ENCODE measurements at places on chromosomes 2 and 18.

DNA sequence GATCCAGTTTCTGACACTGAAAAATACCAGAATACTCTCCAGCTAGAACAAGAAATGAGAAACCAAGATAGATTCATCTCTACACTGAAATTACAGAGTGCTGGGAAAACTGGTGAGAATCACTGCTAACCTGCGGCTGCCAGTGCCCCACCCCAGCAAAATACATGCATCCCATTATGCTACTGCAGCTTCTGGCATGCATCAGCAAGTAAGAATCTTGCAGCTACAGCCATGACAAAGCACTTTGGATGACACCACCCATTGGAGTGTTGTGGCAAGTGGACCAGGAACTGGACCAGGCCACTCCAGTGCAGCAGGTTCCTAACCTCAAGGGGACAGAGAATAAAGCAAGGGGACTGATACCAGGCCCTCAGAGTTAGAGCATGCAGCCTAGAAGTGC is 378.8 kb upstream of the ETAA1 start:
- no peak for DNase-seq

DNA sequence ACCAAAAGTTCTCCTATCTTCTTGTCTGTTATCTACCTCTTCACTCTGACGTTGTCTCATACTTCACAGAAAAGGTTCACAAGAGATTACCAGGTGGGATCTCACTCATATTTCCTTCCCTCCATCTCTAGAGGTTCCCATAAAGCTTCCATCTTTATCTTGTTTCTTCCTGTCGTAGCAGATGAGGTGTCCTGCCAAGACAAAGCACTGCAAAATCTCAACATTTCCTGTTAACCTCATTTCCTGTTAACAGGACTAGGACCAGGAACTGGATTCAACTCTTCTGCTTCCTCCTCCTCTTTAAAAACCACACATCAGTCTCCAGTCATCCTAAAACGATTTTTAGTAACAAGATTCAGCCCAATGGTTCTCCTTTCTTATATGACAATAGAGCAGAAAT is 512.8 kb upstream of the NRP2 start:
- no peak for DNase-seq

- DNase-seq: no peak
These were observed 1.6 kb downstream of the PPM1B start for GRCh38 chr2:44170311-44170717.

DNA sequence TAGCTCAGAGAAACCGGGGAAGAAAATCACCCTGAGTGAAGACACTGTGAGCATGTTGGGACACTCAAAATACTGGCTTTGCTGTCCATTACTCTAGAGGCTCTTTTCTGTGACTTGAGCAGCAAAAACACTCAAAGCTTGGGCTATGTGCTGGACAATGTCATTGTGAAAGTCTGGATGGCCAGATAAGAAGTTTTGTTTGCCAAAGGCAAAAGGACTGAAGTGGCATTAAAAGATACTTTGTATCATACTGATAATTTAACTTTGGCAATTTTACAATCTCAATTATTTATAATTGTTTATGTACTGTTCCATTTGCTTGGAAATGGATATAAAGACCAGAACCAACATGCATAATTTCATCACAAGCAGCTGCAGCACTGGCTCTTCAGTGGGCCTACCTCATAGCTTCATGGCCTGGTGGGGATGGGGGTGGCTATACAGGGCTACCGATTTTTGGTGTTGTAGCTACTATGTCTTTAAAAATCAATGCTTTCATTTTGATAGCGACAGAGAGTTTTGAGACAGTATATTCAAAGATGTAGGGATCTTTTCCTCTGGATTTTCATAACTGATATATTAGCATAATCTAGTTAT is 51.1 kb downstream of the RBKS start:
- DNase-seq: no peak

GRCh38 chr2:464562-465309 is 176.8 kb upstream of the ALKAL2 start:
- no peak for DNase-seq

GRCh38 chr2:79159030-79159429 is 523 bp downstream of the REG3A start:
- no peak for DNase-seq

DNA sequence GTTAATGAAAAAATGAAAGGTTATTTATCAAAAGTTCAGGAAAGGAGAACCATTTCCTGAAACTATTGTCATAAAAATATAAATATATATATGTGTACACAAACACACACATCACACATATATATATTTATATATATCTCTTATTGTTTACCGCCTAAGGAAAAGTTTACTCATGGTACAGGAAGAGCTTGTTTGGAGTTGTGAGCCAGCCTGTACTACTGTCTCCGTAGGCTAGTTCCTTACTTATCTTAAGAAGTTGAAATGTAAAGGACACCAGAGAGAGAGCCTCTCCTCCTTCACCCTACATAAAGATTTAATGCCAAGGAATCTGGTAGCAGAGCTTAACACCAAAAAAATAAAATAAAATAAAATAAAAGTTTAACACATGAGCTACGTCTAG is 19.6 kb downstream of the DSC1 start:
- DNase-seq: no peak

DNA sequence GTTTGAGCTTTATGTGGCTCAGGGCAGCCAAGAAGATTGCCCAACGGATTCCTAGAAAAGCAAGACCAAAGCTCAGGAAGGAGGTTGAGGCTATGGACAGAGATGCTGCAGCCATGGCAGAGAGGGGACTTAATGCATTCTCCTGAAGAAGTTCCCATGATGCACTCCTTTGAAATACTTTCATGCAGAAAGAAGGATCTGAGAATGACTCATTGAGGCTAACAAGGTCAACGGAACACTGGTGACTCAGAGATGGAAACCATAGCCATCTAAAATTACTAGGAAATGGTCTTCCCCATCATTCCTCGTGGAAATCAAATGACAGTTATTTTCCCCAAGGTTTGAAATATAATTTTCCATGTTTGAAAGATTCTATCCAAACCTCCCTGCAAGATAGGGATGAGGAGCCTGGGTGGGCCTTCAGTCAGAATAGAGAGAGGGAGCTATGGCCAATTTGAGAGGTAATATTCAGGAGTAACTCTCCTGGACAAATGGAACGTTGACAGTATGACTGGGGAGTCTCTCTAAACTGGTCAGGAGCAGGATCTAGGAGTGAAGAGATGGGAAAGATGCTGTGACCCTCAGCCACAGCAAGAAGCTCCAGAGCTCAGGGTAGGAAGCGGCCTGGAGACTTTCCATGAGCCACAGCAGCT is 63.0 kb downstream of the REEP1 start:
- DNase-seq: no peak

- no peak for DNase-seq
These were observed 119.6 kb downstream of the MTX2 start for GRCh38 chr2:176388861-176389260.

DNA sequence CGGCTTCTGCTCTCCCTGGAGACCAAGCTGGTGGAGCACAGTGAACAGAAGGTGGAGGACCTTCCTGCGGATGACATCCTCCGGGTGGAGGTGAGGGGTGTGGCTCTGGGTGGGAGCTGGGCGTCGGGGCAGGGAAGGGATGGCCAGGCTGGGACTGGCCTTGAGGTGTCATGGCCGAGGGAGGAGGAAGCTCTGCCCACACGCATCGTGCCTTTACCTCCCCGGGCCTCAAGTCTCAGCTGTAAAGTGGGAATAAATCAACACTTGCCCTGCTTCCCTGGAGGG is 98.2 kb downstream of the DYSF start:
- DNase-seq: no peak

DNA sequence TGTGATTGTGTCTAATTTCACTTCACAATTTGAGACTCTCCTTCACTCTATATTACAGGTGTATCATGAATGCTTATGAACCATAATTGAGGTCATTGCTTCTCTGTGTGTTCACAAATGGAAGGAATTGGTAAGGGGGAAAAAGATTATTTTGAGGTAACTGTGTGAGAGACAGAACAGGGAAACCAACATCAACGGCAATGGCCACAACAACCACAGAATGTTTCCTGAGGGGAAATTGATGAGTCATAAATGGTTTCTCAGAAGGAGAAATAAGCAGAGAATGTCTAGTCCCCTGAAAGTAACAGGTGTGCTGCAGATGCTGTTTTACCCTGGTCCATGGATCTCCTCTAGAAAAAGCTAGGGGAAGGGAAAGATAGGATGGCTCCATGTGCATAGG is 361.2 kb upstream of the GALNT5 start:
- DNase-seq: no peak

- peak; percentile 72 for DNase-seq
These were observed 32.8 kb upstream of the SLC14A1 start for GRCh38 chr18:45690975-45691815.

DNA sequence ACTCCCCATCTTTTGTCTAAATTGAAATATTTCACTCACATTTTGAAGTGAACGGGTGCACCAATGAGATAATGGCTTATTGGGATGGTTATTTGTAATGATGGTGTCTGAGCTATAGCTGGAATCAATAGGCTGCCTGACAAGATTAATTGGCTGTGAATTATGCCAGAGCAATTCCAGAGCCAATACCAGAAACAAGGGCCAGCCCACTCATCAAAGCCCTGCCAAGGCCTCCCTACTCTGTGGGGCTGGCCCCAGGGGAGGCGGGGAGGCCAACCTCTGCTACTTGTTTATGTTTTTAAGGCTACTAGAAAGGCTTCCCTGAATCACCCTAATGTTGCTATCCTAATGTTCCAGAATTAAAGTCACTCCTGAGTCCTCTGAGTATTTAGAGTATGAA is 29.1 kb upstream of the NEMP2 start:
- DNase-seq: no peak

- no peak for DNase-seq
These were observed 408.5 kb downstream of the ZEB2 start for GRCh38 chr2:144111437-144111836.

DNA sequence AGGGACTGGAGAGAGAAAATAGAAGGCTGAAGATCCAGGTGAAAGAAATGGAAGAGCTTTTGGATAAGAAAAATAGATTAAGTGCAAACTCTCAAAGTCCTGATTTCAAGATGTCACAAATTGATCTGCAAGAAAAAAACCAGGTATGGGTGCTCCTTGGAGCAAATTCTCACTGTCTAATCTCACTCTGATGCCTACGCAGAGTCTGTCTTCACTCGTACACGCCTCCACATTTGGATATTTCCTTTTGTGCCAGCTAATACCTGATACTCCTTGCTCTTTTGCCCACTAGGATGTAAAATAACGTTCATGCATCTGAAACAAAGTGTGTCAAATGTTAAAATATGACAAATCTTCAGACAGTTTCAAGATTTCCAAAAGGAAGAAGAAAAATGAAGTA is 99.4 kb downstream of the CCDC102B start:
- no peak for DNase-seq

- DNase-seq: no peak
These were observed 118.9 kb downstream of the WDR7 start for GRCh38 chr18:56770097-56770496.

- no peak for DNase-seq
These were observed 35.1 kb downstream of the GULP1 start for GRCh38 chr2:188326669-188327301.
